ENCODE measurements at places on chromosomes 5 and 9.

DNA sequence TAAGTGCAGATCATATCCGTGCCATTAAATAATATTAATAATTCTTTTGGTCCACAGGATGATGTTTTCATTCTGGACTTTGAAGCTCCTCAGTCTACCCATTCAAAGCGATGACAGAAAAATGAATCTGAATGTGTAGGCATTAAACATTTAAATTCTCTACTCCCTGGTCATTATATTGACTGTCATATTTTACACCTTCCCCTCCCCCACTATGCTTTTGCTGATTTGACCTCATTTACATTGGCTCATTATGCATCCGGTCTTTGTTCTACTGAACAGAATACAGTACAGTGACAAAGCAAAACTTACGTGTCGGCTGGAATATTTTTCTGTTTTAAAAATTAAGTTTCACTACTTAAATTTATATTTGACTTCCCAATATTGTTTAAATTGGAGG is 289.7 kb upstream of the TMEM161B start:
- DNase-seq = no peak

DNA sequence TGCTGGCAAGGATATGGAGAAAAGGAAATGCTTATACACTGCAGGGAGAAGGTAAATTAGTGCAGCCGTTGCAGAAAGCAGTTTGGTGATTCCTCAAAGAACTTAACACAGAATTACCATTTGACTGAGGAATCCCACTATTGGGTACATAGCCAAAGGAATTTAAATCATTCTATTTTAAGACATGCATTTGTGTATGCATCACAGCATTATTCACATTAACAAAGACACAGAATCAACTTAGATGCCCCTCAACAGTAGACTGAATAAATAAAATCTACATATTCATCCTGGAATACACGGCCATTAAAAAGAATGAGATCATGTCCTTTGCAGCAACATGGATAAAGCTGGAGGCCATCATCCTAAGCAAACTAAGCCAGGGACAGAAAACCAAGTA is 510.1 kb upstream of the CDH9 start:
- DNase-seq = no peak

GRCh38 chr9:23542927-23543326 is 283.1 kb downstream of the ELAVL2 start:
- DNase-seq = no peak

DNA sequence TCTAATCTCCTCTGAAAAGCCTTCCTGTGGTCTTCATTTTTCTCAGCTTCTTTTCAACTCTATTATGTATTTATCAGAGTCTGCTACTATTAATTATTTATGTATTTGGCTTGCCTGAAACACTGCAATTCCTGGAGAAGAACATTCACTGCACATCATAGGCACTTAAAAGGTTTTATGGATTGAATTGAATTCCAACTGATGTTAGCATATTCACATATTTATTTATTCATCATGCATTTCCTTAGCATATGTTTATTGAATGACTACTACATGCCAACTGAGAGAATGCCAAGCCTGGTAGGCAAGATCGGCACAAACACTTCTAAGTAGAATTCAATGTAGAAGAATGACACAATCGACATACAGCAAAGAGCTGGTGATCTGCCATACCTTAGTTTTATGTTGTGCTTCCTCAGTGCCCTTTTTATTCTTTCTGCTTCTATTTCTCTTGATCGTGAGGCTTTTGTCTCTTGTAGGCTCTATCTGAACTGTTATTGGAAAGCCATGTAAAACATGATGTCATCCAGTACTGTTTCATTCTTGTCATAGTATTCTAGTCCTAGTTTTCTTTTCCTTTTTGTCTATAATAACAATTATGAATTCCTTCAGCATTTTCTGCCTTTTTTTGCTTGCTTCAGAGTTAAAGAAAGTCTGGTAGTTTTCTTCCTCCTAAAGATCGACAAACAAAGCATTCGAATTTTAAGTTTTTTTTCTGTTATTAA is 454.2 kb downstream of the TLE4 start:
- DNase-seq = no peak

- DNase-seq = no peak
These were observed 569.6 kb upstream of the BRINP1 start for GRCh38 chr9:119938871-119939270.

DNA sequence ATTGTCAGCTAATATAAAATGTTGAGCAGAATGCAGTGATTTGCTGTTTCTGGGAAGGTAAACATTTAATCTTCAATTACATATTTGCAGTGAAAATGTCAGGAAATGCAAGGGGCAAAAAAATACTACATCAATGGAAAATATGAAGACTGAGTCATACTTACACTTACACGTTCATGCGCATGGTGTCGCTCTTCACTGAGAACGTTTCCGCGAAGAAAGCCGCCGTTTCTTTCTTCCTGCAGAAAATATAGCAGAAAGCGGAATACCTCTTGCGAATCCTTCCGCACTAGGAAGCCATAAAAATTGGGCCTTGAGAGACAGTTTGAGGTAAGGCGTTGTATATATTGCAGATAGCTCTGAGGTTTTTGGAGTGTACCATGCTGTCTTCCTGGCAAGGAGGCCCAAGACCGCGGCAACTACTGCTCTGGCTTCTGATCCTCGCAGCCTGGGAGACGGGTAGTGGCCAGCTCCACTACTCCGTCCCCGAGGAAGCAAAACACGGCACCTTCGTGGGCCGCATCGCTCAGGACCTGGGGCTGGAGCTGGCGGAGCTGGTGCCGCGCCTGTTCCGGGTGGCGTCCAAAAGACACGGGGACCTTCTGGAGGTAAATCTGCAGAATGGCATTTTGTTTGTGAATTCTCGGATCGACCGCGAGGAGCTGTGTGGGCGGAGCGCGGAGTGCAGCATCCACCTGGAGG is at the start of gene PCDHA13:
Gene PCDHA13, plus strand, starts transcription at position 236 of the 702 bp plus-strand sequence. Its CDS starts 145 bp downstream, at position 381.
- DNase-seq = no peak

- DNase-seq = no peak
These were observed 37.2 kb downstream of the POLR1E start for GRCh38 chr9:37522971-37523370.

DNA sequence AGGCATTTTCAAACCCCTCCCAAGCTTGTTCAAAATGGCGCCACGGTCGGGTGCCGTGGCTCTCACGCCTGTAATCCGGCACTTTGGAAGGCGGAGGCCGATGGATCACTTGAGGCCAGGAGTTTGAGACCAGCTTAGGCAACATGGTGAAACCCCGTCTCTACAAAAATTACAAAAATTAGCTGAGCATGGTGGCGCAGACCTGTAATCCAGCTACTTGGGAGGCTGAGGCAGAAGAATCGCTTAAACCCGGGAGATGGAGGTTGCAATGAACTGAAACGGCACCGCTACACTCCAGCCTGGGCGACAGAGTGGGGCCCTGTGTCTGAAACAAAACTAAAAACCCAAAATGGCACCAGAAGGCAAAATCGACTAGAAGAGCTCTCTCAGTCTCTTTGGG is 142.0 kb downstream of the MTX3 start:
- DNase-seq = no peak

DNA sequence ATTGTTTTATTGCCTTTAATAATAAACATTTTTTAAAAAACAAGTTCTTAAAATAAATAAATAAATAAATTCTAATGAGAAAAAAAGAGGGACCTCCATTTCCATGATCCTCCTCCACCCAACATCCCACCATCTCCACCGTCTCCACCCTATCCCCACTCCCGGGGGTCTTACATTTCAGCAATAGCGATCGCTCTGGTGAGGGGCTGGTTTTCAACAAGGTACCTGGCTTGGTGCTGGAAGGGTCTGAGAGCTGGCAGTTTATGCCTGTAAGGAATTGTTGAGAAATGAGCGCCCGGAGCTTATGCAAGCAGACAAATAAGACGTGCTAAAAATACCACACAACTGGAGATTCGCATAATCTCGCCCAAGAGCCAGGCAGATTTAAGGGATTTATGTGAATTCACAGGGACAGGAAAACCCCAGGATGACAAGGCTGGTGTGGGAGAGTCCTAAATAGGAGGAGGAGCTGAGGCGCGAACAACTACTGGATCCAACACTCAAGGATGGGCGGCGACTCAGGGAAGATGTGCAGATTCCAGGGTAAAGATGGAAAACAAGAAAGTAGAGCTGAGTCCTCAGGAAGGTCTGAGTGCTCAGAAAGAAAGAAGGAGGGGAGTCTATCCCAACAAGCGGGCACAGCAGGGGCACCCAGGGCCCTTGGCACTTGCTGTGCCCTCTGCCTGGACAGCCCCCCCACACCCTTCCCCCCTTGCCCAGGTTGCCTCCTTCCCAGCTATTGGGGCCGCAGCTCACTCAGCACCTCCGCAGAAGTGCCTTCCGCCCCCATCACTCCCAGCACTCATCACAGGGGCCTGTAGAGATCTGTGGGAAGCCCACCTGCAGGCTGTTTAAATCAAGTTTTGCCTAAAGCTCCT is 27.0 kb downstream of the TRIM14 start:
- DNase-seq = no peak

DNA sequence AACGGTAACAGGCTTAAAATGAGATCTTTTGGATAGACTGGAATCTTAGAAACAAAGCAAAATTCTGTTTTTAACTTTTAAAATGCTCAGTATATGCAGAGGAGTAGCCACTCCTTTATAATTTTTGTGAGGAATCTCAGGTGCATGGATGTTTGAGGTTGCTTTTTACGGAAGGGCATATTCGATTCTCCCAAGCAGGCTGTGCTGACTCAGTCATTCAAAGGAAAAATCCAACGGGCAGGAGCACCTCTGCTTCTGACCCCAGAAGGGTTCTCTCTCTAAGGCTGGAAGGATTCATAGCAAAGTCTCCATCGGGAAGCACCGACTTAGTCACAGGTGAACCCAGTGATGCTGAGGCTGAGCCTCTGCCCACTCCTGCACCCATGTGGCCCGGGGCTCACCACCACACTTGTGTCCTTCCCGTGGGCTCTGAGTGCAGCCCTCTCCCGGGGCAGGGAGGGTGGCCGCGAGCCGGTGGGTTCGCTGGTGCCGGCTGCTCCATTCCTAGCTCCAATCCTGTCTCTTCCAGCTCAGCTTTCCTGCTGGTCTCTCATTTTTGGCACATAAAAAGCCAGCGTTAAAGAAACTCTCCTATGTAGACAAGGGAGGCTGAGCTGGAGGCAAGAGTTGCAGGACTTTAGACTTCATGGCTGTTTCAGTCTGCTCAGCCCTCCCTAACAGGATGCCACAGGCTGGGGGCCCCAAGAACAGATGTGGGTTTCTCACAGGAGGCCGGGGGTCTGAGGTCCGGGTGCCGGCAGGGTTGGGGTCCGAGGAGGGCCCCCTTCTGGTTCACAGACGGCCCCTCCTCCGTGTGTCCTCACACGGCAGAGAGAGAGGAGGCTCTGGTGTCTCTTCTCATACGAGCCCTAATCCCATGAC is 135.6 kb upstream of the LPCAT1 start:
- DNase-seq = peak; percentile 33

DNA sequence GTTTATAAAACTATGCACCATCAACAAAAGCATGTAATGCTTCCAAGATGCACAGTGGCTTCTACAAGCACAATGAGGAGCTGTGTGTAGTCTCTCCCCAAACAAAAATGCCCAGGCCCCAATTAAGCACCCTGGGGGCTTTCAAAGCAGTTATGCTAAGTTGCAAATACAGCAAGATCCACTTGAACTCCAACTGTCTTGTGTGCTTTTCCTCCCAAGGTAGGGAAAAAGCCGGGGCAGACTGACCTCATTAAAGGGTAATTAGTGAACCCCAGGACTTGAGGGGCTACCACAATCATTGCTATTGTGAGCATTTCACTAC is 13.1 kb downstream of the ZNF608 start:
- DNase-seq = no peak

- no peak for DNase-seq
These were observed 202.6 kb downstream of the TSSK1B start for GRCh38 chr5:113232221-113232620.

DNA sequence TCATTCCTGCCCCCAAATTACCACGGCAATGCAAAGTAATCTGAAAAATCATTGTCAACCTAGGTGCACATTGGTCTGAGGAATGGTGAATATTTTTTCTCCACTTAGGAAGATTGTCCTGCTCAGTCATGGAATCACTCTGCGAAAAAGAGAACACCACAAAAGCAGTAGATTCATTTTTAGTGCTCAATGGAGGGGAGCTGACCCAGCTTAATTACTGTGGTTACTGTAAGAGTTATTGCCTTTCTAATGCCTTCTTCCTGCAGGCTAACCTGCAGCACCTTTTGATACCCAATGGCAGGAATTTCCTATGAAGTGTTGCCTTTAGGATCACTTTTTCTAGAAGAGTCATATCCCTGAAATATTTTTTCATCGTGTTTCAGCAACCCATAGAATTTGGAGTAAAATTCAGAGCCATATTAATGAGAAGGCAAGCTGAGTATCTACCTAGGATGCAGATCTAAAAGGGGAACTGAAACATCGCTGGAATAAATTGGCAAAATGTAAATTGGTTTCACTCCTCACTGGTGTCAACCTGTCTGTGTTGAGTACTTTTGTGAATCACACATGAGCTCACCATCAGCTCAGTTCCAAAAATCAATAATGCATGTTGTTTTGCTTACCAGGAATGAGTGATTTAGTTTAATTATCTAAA is 464.5 kb downstream of the CSNK1G3 start:
- no peak for DNase-seq

GRCh38 chr5:171107669-171108068 is 201.4 kb upstream of the TLX3 start:
- DNase-seq = no peak

- no peak for DNase-seq
These were observed 15.6 kb upstream of the FOXD1 start for GRCh38 chr5:73464016-73464745.

- peak; percentile 50 for DNase-seq
These were observed 206.7 kb downstream of the FAM114A2 start for GRCh38 chr5:153831973-153832372.

GRCh38 chr9:28841775-28842174 is 1268.5 kb upstream of the C9orf72 start:
- no peak for DNase-seq

DNA sequence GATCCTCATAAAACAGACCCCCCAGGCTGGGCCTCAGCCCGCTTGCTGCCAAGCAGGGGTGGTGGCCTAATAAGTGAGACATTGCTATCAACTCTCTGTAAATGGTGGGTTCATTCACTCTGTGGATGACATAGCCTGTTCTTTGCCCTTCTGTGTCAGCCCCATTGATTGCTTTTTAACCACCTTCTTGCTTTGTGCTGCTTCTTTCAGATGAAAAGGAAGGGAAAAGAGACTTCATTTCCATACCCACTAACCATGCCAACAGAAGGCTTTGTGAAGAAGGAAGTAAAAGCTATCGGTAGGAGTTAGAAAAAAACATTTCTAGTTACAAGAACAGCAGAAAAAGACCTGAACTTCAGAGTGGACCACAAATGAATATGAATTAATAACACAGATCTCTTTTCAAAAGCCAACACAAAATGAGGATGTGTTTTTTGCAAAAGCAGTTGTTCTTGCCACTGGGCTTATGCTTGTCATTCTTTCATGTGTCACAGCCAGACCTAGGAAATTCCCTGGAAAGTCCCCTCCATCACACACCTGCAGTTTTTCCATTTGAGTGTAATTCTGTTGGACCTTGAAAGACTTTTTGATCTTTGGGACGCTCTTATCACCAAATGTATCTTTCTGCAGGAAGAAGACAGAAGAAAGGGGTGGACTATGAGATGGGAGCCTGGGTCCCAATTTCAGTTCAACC is 507.7 kb downstream of the CCDC171 start:
- no peak for DNase-seq

DNA sequence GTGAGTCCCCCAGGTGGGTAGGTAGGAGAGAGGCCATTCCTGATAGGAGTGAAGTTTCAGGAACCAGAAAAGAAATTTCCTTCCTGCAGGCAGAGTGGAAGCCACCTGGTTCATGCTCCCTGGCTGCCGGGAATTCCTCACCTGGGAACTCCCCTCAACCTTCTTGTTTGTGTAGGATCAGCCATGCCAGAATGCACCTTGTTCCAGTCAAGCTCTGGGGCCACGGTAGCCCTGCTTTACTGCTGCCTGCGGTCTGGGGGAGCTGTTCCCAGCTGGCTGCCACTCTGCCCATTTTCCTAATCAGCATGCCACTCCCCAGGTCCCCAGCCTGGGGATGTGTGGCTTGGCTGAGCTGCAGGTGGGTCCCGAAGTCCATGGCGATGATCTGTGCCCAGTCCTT is 18.7 kb upstream of the B4GALT1 start:
- no peak for DNase-seq

Measured in SK-N-SH (cell line).